Left renal pelvis (tissue), 4 donors: ENCODE measurements at places on chromosomes 2 and 18. TPM values are rescaled to one million over a fixed set of nuclear protein-coding genes. Genes with fewer than 3 reads are reported as not detected.

Gene HOXD1
- 13.7 TPM for polyA plus RNA-seq

Gene PLCL1
- 14.9 TPM for polyA plus RNA-seq

Gene ARHGAP15
- polyA plus RNA-seq, result 5.8 TPM

Gene TTN
- polyA plus RNA-seq, result 1.1 TPM

Gene LRP1B
- 3.7 TPM for polyA plus RNA-seq

Gene C2orf80
- polyA plus RNA-seq, result 0.46 TPM

Gene STK11IP
- 21.4 TPM for polyA plus RNA-seq

Gene ALPI
- 0.09 TPM for polyA plus RNA-seq

Gene ANKRD30B
- 0.15 TPM for polyA plus RNA-seq

Gene MARS2
- polyA plus RNA-seq, result 8.1 TPM

Gene SIX2
- 20.8 TPM for polyA plus RNA-seq

Gene SPP2
- not detected for polyA plus RNA-seq

Gene NGEF
- 2.3 TPM for polyA plus RNA-seq

Gene RNU2-63P
- not detected for polyA plus RNA-seq

Gene TGOLN2
- polyA plus RNA-seq, result 129 TPM

Gene MEIS1
- polyA plus RNA-seq, result 119 TPM

Gene C2orf15
- polyA plus RNA-seq, result 11.3 TPM

Gene FAM124B
- polyA plus RNA-seq, result 2.1 TPM

Gene TNFRSF11A
- 2.4 TPM for polyA plus RNA-seq

Gene OTX1
- polyA plus RNA-seq, result 0.08 TPM

Gene CCDC148
- polyA plus RNA-seq, result 7.9 TPM

Gene SLC9A4
- 10.2 TPM for polyA plus RNA-seq

Gene ANXA4
- polyA plus RNA-seq, result 301 TPM

Gene PJVK
- 15.7 TPM for polyA plus RNA-seq

Gene CAPN14
- 0.07 TPM for polyA plus RNA-seq

Gene SFXN5
- polyA plus RNA-seq, result 23.0 TPM

Gene GCC2
- polyA plus RNA-seq, result 43.3 TPM

Gene DYSF
- 9.9 TPM for polyA plus RNA-seq

Gene DES
- polyA plus RNA-seq, result 10.2 TPM

Gene SCYGR4
- polyA plus RNA-seq, result 0.12 TPM

Gene HOXD10
- polyA plus RNA-seq, result 190 TPM

Gene AGXT
- polyA plus RNA-seq, result 0.06 TPM

Gene SERPINB2
- not detected for polyA plus RNA-seq
